T follicular helper cell (primary cell): ENCODE measurements at places on chromosomes 12 and 14.

GRCh38 chr14:99038431-99038820, 233.6 kb downstream of the BCL11B start:
- no peak for DNase-seq

- no peak for DNase-seq
Observed at GRCh38 chr14:99062772-99063418, 209.1 kb downstream of the BCL11B start.

- DNase-seq: no peak
Observed at GRCh38 chr12:115140981-115141655, 457.1 kb upstream of the TBX3 start.

GRCh38 chr14:58784931-58785330, 147.2 kb downstream of the DACT1 start:
- DNase-seq: no peak

GRCh38 chr12:104752016-104752415, 206.1 kb downstream of the SLC41A2 start:
- no peak for DNase-seq

DNA sequence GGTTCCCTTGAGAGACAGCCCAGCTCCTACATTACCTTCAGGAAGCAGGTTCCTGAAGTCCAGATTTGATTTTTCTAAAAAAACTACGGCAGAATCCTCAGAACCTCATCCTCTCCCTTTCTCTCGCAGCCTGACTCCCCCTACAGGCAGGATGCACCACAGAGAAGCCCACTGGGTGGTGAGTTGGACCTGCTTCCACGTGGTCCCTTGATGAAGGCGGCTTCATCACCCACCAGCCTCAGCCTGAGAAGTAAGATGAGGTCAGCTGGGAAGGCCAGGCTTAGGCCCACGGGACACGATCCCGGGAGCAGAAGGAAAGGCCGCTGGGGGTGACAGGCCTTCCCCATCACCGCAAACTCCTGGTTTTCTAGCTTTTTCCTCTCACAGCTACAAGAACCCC, 83.0 kb downstream of the ACTN1 start:
- DNase-seq: no peak

DNA sequence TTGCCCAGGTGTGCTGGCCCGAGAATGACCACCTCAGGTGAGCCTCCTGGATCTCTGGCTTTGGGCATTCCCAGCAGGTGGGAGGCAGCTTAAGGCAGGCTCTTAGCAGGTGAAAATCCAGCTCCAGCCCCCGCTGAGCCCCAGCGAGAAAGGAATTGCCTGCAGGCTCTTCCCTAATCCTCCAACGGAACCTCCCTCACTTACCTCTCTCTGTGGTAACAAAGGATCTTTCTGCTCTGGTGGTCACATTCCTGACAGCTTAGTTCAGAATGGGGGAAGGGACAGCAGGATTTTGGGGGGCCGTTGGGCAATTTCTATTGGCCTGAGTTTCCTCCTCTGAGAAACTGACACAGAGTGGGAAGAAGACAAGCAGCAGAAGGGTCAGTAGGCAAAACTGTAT, 116.0 kb upstream of the LHX5 start:
- DNase-seq: no peak

- no peak for DNase-seq
Observed at GRCh38 chr12:46459861-46460545, 87.4 kb upstream of the SLC38A2 start.

DNA sequence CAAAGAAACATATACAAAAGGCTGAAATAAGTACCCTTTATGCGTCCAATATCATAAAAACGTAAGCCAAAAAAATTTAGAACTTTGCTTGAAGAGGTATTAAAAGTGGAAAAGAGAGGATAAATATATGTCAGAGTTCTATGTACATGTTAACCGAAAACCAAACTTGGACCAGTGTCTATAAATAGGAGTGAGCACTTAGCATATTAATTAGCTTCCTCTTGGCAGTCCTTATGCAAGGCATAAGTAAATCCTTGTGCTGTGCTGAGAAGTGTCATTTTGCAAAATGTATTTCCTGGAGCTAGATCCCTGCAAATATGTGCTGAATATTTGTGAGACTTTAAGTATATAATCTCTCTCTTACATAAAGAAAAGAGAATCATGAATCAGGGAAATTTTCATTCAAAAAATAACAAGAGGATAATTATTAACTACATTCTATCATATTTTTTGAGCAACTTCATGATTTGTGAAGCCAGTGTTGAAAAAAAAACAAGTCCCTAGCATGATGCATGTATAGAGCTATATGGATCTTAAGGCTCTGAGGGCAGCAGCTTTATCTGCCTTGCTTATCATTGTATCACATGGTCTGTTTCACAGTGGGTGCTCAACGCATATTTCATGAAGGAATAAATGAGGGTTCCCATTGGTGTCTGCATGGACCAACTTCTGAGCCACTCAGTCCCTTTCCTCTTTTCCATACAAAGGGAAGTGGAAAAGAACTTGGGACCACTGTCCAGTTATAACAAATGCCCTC, 326.1 kb downstream of the PDZRN4 start:
- DNase-seq: no peak

DNA sequence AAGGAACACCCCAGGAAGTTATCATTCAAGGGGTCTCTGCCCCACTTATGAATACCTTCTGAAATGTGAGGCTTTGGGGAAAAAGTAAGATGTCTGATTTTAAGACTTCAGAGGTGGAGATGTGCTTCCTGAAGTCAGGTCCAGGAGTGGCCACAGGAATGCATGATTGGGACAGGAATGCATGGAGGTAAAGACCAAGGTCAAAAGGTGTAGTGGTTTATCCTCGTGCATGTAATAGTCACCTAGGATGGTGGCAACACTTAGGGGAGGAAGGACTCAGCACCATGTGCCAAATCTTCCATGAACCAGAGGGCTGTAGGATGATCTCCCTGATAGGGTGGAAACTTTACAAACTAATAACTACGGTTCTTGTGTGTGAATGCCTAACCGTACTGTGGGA, 217.3 kb downstream of the C12orf75 start:
- no peak for DNase-seq

GRCh38 chr12:115323223-115323905, 639.4 kb upstream of the TBX3 start:
- DNase-seq: no peak

GRCh38 chr14:43754838-43755237, 752.2 kb downstream of the FSCB start:
- no peak for DNase-seq

DNA sequence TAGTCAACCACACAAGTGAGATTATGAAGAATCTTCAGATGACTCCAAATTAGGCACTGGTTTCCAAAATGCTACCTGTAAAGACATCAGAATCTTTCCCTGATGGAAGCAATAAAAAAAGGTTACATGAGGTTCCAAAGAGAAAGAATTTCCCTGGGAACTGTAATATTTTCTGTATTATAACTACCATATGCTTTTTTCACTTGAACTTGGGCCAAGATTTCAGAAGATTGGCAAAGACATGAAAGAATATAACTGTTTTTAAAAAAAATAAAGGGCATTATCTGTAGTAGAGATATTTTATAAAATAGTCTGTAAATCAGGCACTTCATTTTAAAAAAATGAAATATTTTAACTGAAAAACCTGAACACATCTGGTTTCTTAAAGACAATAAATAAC, 12.9 kb downstream of the HECTD1 start:
- no peak for DNase-seq

DNA sequence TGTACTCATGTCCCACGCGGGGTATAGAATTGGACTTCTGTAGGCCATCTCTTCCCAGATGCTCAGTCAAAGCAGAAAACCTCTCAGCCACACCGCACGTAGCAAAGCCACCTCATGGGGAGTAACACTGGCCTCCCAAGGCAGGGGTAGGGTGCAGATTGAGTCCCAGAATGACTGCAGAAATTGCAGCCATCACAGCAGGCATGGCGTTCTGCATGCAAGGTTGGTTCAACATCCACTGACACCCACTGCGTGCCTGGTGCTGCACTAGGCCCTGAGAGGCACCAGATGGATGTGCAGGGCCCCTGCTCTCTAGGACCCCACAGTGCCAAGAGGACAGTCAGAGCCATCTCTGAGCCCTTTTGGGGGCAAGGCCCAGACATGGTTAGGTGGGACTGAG, 39.9 kb downstream of the RAB35 start:
- DNase-seq: no peak

DNA sequence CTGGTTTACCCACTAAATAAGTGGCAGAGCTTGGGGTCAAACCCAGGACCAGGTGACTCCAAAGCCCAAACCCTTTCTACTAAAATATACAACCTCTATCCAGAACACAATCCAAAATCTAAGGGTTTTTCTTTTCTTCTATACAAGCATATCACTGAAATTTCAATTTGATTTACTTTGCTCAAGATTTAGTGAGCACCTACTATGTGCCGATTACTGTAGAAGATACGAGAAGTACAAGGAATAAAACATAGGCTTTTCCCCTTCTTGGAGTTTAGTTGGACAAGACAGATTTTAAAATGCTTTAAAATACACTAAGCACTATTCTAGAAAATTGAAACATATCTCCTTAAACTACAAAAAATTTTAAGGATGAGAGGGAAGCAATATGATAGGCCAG, 2.8 kb downstream of the L3HYPDH start:
- no peak for DNase-seq

DNA sequence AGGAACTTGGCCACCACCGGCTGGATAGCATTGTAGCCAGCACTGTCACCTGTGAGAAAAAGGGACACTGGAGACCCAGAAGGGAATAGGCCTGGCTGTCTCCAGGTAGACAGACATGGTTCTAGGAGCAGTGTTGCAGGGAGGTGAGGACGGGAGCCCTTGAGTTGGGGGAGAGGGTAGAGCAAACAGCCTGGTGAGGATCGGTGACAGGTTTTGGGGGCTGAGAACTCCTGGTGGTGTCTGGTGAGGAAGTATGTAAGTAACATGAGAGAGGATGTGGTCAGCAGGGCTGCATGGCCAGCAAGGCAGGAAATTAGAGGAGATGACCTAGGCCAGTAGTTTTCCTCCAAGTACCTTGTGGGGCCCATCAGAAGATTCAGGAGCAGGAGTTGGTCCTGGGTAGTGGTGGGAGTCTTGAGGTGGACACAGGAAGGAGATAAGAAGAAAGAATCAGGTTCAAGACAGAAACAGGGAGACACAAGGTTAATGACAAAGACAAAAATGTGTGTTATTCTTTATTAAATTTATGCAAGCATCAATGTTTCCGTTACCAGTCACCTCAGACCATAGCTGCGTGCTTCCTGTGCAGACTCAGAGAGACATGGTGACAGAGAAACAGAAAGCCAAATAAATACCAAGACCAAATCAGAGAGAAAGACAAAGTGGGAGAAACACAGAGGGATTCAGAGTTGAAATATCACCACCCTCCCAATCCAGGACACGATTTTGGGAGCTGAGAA, at the start of gene ARHGAP9:
TSS of gene ARHGAP9 (minus strand) at position 491 of the 740 bp plus-strand sequence. CDS start at position 31, 460 bp downstream.
- peak; percentile 61 for DNase-seq

DNA sequence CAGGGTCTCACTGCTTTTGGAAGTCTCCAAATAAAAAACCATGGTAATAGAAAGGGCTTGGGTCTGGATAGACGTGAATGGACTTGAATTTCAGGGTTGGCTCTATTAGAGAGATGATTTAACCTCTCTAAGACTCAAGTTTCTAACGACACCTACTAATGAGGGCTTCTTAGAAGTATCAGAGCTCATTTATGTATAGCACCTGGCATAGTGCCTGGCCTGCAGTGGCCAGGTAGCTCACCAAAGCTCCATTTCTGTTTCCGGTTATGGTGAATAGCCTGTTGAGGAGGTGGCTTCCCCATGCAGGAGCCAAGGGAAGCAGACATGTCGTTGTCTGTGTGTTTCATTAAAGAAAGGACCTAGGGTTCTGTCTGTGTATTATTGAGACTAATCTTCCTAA, 108.6 kb downstream of the ETV6 start:
- no peak for DNase-seq
